ENCODE measurements at places on chromosomes 1 and 21.
A peak's percentile ranks its signal among the peaks of the same experiment; 100 is the strongest.

DNA sequence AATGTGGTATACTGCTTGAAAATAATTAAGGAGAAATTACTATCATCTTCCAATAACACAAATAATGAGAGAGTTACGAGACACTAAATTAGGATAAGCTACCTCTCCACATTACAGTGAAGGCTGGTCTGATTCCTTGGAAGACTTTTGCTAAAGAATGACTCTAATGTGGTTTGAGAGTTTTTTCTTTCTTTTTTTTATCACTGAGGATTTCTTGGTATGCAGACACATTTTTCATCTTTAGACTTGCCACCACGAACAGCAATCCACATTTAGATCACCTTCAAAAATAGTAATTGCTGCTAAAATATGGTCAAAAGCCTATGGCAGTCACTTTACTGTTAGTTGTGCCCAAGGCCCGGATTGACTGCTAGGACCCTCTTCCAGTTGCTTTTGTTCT lies 16.6 kb upstream of the TMEM35B start:
- DNase-seq: no peak

GRCh38 chr1:245814651-245815050 lies 659.9 kb downstream of the KIF26B start:
- DNase-seq: no peak

- DNase-seq: peak; percentile 53
Measured at GRCh38 chr21:45039317-45040156, 34.8 kb upstream of the ADARB1 start.

DNA sequence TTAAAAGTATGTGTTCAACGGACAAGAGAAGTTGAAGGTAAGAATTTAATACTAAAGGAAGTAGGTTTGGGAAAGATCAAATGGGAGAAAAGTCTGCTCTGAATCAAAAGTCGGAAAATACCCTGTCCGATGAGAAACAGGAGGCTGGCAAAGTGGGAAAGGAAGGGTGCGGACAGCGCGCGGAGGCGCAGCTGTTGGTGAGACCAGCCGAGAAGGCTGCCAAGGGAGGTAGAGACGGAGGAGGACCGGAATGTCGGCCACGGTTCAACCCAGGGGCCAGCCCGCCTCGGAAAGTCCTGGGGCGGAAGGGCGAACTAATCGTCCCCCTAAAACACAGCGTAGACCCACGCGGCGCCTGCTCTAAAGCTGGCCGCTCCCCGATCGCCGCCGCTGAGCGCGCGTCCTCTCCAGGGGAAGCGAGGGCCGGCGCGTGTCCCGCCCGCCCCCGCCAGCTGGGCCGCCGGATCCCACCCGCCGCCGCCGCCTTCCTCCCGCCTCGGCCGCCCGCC lies 639 bp upstream of the SPATA1 start:
- DNase-seq: no peak

DNA sequence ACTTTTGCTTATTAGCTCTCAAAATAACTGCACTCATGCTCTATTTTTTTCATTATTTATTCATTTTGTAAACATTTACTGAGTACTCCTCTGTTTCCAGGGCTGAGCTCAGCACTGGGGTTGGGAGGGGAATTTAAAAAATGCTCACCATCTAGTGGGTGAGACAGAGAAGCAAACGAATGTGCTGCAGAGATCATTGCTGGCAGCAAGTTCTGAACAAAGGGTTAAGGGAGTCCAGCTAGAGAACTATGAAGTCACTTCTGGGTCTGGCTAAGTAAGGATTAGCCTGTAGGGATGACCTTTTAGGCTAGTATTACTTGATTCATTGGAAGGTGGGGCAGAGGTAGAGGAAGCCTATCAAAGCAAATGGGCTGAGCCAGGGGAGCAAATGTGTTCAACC lies 99.1 kb upstream of the ZNF644 start:
- DNase-seq: no peak

GRCh38 chr1:192493584-192493983 lies 82.0 kb upstream of the RGS1 start:
- no peak for DNase-seq

GRCh38 chr1:112992780-112993179 lies 36.8 kb upstream of the SLC16A1 start:
- DNase-seq: no peak

DNA sequence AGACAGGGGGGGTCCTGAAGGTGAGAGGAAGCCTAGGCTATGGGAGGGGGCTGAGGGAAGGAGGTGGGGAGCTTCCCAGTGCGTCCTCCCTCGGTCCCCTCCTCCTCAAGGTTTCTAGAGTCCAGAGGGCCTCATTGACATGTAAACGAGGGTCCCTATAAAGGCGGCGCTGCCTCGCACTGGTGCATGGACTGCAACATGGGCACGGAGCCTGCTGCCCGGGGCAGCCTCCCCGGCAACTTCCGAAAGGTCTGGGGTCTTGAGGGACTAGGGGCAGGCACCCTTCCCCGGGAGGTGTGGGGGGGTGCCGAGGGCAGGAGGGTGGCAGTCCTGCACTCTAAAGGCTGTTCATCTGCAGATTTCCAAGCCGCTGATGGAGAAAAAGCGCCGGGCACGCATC lies at the start of gene HES3:
Gene HES3, plus strand, starts transcription at position 187 of the 400 bp plus-strand sequence. Its CDS starts 187 bp downstream, at position 374.
- DNase-seq: no peak

- no peak for DNase-seq
Measured at GRCh38 chr1:43824795-43825194, 108.8 kb upstream of the ARTN start.

- DNase-seq: no peak
Measured at GRCh38 chr21:42055425-42055824, 15.7 kb upstream of the UMODL1 start.

DNA sequence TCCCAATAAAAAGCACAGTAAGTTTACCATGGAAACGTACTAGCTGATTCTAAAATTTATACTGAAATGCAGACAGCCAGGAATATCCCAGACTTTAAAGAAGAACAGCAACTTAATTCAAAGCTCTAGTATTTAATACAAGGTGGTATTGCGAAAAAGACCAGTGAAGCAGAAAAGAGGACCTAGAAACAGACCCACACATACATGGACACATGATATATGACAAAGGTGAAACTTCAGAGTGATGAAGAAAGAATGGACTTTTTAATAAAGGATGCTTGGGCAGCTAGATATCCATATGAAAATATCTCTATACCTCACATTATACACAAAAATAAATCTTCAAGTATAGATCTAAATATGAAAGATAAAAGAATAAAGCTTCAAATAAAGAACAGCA lies 62.6 kb downstream of the COP1 start:
- DNase-seq: no peak

DNA sequence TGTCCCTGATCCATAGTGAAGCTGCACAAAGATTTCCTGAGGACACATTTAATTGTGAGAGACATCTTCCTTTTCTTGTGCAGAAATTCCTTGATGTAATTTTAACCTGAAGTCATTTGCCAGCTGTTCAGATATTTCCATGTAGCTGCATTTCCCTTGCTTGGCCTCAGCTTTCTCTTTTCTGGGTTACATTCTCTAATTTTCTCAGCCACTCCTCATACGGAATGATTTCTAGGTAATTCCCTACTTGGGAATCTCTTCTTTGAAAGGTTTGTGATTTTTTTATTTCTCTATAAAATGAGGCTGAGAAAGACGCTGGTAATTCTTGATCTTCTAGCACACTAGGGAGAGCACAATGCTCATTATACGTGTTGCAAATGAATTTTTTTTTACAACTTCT lies 199.0 kb downstream of the PCP4 start:
- no peak for DNase-seq

GRCh38 chr1:227883073-227883520 lies 64.6 kb downstream of the WNT9A start:
- no peak for DNase-seq

- DNase-seq: no peak
Measured at GRCh38 chr1:30329802-30330557, 393.4 kb downstream of the MATN1 start.

GRCh38 chr1:162823231-162823630 lies 32.7 kb downstream of the HSD17B7 start:
- no peak for DNase-seq

GRCh38 chr1:230365723-230366307 lies 60.3 kb downstream of the PGBD5 start:
- no peak for DNase-seq

- DNase-seq: no peak
Measured at GRCh38 chr1:4963251-4963650, 308.8 kb downstream of the AJAP1 start.

GRCh38 chr1:87338566-87338965 lies 9.9 kb downstream of the LMO4 start:
- no peak for DNase-seq

DNA sequence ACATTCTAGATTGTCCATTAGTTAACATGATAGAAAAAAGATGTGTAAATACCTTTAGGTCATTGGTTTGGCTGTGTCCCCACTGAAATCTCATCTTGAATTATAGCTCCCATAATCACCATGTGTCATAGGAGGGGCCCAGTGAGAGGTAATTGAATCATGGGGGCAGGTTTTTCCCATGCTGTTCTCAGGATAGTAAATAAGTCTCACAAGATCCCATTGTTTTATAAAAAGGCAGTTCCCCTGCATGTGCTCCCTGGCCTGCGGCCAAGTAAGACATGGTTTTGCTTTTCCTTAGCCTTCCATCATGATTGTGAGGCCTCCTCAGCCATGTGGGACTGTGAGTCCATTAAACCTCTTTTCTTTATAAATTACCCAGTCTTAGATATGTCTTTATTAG lies 32.5 kb upstream of the SLC44A5 start:
- no peak for DNase-seq

- DNase-seq: no peak
Measured at GRCh38 chr1:156652131-156652991, 10.4 kb downstream of the BCAN start.

DNA sequence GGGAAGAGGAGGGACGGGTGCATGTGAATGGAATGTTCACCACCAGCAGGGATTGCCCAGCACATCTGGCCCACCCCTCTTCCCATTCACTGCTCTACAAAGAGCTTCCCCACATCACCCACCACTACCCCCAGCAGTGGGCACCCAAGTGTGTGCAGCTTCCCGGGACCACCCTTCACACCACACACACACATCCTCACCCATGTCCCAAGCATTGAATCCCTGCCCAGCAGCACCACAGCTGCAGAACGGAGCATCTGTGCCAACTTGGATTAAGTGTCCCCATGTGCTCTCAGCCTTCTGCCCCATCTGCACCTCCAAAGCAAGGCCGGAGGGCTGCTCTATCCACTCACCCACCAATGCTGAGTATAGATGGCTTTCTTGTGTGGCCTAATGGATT lies 141.4 kb downstream of the PSMG1 start:
- DNase-seq: no peak

DNA sequence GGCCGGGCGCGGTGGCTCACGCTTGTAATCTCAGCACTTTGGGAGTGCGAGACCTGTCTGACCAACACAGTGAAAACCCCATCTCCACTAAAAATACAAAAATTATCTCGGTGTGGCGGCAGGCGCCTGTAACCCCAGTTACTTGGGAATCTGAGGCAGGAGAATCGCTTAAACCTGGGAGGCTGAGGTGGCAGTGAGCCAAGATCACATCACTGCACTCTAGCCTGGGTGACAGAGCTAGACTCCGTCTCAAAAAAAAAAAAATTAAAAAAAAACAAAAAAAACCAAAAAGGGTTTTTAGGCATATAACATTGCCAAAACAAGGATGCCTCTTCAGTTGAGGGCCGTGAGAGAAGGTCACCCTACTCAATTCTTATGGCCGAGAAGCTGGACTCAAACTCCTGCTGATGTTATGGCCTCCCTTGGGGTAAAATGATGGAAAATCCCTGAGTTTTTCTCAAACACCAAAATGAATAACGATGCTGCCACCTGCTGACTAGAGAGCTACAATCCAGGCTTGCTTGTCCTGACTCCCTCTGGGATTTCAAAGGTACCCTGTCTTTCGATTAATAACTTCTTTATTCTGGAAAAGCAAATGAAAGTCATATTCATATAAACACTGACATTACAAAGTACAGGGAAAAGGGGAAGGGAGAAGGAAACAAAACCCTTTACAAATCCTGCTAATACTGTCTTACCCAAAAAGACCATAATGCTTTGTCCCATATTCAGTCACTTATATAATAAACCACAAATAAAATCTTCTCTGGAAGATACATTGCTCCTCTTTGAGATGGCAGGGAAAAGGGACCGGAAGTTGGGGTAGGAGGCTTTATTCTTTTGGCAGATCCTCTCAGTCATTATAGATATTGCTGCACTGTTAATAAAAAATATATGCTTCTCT lies 10.7 kb downstream of the RAB42 start:
- DNase-seq: no peak

GRCh38 chr1:51423073-51423821 lies 92.9 kb upstream of the TTC39A start:
- no peak for DNase-seq

DNA sequence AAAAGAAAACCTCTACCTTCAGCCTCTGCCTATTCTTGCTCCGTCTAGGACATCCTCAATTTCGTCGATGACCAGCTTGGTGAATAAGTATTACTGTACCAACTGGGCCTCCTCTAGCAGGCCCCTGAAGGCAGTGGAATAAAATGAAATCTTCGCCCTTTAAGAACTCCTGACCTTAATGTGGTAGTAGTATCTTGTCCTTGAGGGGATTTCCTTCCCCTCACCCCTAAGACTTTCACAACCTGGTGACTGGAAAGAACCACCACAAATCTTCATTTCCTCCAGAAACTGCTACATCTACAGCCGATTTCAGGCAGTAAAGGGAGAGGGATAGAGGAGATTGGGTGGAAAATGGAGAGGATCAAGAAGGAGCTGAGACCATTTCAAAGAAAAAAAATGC lies 1.6 kb upstream of the HAX1 start:
- DNase-seq: no peak

GRCh38 chr1:240794046-240794843 lies 182.3 kb upstream of the GREM2 start:
- DNase-seq: no peak

DNA sequence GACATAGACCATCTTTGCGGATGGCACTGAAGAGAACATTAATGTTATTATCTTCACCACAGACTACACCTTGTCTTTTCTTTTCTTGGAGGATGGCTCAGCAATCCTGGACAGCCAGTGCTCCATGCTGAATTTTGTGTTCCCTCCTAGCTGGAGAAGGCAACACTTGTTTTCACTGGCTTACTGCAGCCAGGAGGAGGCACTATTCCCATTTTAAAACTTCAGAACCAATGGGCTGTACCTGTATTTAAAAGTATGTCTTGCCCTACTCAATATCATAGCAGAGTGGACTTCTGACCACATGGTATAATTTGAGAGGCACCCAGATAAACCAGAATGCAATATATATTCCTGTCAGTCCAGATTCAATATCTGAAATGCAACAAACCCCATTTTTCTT lies 53.3 kb upstream of the POGK start:
- no peak for DNase-seq

DNA sequence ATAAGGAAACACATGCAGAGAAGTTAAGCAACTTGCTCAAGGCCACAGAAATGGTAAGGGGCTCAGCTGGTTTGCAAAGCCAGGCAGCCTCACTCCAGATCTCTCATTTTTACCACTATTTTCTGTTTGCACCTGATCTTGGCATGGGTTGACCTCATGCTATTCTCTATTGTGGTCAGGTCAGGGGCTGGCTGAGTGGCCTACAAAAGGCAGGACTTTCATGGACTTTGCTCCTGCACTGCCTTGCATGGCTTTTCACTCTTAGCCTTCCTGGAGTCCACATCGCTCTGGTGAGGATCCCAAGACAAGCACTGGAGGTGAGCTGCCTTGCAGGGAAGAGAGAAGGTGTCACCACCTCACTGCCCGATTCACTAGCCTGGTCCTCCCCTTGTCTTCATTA lies 56.8 kb upstream of the CSF3R start:
- DNase-seq: no peak
